Activated B cell treated with CpG ODN at 0.5 μM for 24 hours (primary cell): ENCODE measurements at places on chromosomes 16 and 17.

DNA sequence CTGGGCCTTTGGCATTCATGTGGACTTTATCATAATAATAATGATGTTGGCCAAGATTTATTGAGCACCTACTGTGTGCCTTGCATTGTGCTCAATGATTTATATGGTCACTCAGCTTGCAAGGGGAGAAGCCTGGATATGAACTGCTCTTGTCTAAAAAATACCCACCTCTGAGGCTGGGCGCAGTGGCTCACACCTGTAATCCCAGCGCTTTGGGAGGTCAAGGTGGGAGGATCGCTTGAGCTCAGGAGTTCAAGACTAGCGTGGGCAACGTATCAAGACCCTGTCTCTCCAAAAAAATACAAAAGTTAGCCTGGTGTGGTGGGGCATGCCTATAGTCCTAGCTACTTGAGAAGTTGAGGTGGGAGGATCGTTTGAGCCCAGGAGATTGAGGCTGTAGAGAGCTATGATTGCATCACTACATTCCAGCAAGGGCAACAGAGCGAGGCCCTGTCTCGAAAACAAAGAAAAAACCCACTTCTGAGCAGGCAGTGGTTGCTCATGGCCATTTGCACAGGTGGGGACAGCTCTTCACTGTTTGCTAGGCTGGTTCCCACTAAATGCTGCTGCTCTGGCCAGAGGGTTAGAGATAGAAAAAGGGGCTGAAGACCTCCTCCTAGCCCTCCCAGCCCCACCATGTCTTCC is 4.3 kb upstream of the ADGRG1 start:
- DNase-seq = no peak

GRCh38 chr17:76704805-76705204 is 6.0 kb downstream of the MXRA7 start:
- no peak for DNase-seq

GRCh38 chr17:73436954-73437353 is 125.2 kb upstream of the CDC42EP4 start:
- DNase-seq = no peak

GRCh38 chr17:48244121-48244711 is 136.7 kb downstream of the SNX11 start:
- DNase-seq = no peak

DNA sequence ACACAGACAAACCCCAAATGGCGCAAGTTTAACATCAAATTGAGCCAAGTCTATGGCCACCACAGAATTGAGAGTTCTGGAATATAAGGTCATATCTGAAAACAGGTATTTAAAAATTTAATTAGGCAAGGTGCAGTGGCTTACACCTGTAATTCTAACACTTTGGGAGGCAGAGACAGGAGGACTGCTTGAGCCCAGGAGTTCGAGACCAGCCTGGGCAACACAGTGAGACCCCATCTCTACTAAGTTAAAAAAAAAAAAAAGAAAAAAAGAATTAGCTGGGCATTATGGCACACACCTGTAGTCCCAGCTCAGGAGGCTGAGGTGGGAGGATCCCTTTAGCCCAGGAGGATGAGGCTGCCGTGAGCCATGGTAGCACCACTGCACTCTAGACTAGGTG is 19.1 kb downstream of the NFE2L1 start:
- DNase-seq = no peak

GRCh38 chr16:10594312-10594950 is 14.0 kb upstream of the EMP2 start:
- DNase-seq = no peak

DNA sequence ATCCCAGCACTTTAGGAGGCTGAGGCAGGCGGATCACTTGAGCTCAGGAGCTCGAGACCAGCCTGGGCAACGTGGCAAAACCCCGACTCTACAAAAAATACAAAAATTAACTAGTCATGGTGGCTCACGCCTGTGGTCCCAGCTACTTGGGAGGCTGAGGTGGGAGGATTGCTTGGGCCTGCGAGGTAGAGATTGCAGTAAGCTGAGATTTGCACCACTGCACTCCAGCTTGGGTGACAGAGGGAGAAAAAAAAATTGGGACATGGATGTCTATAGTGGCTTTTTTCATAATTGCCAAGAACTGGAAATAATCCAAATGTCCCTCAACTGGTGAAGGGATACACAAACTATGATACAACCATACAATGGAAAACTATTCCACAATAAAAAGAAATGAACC is 28.6 kb downstream of the OSBPL7 start:
- no peak for DNase-seq

GRCh38 chr17:68572138-68572842 is 28.9 kb downstream of the FAM20A start:
- no peak for DNase-seq

- no peak for DNase-seq
Measured at GRCh38 chr17:6936370-6937028, 59.4 kb upstream of the ALOX12 start.

DNA sequence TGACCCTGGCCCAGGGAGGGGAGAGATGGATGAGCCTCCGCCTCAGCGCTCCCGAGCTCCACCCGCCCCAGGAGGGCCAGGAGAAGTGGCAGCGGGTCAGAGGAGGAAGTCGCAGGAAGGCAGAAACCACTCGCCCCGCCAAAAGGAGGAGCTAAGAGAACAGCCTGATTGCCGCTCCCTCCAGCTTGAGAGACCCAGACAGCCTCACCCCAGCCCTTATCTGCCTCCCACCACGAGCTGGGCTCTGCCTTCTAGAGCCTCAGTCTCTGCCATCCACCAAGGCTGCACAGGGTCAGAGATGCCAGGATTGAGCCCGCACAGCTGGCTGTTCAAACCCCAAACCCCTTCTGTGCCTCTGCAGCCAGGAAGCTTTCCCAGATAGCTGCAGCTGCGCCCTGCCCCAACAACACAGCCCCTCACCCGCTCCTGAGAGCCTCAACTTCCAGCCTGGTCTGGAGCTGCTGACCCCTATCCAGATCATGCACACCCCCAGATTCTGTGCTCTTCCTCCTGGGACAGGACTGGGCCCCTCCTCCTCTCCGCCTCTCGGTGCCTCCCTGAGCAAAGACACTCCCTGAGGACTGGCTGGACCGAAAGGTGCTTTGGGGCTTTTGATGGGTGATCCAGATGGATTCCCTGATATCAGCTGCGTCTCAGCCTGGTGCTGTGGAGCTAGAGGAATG is 1.0 kb upstream of the ATP2A3 start:
- peak; percentile 64 for DNase-seq

DNA sequence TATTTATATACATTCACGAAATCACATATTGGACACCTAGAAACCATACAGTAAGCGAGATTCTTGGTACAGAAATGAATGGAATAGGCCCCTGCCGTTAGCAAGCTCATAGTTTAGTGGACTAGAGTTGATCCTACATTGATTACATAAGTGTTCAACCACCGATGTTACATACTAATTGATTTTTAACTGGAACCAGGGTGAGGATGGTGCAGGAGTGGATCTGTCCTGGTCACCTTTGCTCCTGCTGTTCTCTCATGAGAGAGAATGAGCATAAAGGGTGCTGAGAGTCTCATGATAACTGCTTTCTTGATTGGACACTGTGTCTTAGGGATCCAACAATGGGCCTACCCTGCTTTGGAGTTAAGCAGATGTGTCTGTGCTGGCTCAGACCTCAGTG is 13.9 kb downstream of the MAP2K4 start:
- no peak for DNase-seq

DNA sequence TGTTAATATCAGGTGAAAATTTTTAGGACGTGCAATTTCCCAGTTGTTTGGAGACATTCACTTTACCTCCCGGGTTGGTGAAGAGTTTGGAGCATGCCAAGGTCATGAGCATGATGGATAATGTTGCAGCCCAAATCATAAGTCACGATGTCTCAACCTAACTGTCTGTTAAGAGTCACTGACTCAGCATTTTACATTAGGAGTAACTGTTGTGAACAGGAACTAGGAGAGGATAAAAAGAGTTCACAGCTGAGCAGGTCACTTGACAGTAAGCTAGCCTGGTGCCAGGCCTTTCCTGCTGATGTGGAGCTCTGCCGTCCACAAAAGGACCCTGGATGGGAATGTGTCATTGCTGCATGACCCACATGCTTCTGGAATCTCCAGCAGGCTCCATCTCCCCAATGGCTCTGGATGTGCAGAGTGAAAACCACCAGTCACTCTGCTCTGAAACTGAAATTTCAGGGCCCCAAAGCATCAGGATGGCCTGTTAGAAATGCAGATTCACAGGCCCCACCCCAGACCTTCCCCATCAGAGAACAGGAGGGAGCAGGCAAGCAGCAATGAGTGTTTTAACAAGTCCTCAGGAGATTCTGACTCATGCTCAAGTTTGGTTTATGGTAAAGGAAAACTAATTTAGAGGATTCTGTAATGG is 371.6 kb upstream of the MAF start:
- no peak for DNase-seq

GRCh38 chr16:77948835-77949234 is 73.5 kb upstream of the CLEC3A start:
- DNase-seq = no peak

DNA sequence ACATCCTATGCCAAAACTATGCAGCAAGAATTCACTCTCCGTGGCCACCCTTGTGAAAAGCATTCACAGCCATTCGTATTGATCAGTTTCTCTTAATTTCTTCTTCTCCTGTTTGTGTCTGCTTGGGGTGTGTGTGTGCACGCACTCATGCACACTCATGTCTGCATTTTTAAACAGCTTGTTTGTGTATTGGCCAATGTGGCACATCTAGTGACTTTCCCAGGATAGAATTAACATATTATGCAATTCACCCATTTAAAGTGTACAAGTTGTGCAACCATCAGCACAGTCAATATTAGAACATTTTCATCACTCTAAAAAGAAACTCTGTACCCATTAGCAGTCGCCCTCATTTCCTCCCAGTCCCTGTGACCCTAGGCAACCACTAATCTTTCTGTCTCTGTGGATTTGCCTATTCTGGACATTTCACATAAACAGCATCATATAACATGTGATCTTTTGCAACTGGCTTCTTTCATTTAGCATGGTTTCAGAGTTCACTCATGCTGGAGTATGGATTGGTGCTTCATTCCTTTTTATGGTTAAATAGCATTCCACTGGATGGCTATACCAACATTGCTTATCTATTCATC is 20.1 kb downstream of the IRX3 start:
- DNase-seq = no peak

DNA sequence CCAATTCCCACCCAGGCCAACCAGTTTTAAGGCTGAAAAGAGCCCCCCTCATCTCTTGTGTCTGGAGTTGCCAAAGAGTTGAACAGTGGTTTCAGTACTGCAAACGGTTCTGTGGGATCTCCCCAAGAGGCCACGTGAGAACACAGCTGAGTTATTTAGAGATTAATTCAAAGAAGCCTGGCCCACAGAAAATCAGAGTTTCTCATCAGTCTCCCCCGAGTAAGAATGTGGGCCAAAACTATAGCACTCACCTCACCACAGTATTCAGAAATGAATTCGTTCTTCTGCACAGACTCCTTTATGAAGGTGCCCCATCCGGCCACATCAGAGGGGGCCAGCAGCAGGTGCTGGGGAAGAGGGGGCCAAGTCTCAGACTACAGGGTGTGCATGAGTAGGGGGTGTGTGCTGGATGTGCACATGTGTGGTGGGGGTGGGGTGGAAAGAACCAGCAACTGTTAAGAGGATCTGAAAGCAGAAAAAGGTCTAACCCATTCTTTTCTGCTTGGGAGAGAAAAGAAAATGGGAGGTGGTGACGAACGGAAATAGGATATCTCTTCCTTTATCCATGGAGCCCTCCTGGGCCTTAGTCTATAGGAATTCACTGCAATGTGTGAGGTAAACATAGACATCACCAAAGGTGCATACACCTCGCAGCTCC is 22.6 kb downstream of the CNTNAP1 start:
- no peak for DNase-seq

GRCh38 chr16:2085669-2086068 is 37.9 kb downstream of the TSC2 start:
- DNase-seq = no peak

DNA sequence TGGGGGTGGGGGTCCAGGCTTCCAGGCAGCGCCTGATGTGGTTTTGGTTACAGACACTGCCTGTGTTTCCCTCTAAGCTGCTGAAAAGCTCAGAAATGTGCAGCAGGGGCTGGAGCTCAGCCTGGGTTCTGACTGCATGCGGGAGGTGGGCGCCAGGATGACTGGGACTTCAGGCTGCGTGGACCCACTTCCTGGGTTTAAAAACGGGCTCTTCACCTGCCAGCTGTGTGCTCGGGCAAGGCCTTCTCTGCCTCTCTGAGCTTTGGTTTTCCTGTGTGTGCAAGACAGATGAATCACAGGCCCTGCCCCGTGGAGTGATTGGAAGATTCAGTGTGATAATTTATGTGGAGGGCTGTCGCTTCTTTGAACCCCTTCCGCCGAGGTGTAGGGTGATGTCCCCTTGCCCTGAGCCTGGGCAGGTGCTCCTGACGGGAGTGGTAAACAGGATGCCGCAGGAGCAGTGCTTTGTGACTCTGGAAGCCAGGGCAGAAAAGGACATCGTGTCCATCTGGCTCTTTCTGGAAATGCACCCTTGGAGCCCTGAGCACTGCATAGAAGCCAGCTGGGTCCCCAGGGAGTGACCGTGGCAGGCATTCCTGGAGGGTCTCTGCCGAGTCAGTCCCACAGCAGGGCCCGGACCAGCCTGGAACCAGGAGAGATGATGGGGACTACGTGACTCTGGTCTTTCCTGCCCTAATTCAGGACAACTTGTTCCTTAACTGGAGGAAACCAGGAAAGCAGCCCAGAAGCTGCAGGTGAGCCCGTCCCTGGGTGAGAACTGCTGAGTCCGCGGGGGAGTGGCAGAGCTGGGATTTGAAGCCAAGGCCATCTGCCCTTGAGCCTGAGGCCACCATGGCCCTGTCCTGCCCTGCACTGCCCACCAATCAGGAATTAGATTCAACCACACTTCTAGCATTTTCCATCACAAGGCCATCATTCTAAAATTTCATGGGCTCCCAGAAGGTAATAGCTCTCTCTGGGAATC is 28.5 kb upstream of the SLC7A5 start:
- DNase-seq = no peak

GRCh38 chr17:79011451-79012147 is 2.0 kb upstream of the CANT1 start:
- no peak for DNase-seq

- no peak for DNase-seq
Measured at GRCh38 chr16:19711643-19712042, 6.4 kb downstream of the KNOP1 start.

- DNase-seq = no peak
Measured at GRCh38 chr16:15880434-15881308, 7.7 kb downstream of the CEP20 start.
